RPMI8226 (cell line): ENCODE measurements at places on chromosomes 12 and 14.
A peak's percentile ranks its signal among the peaks of the same experiment; 100 is the strongest.

GRCh38 chr12:39375206-39375808 lies 67.6 kb downstream of the KIF21A start:
- DNase-seq, result no peak

- DNase-seq, result no peak
Observed at GRCh38 chr14:60250257-60251035, 1.4 kb downstream of the PPM1A start.

DNA sequence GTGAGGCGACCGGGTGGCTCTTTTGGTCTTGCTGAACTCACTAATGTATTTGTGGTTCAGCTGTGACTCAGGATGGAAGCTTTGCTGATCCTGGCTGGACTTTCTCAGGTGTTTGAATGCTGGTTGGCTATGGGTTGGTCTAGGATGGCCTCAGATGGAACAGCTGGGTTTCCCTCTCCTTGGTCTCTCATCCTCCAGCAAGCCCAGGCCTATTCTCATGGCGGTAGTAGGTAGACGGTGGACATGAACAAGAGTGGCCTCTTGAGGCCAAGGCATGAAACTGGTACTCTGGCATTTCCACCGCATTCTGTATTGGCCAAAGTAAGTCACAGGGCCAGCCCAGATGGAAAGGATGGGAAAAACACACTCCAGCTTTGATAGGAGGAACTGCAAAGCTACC lies 11.8 kb upstream of the POLR3B start:
- peak; percentile 3 for DNase-seq

- DNase-seq, result no peak
Observed at GRCh38 chr12:98721204-98721702, 76.2 kb downstream of the APAF1 start.

DNA sequence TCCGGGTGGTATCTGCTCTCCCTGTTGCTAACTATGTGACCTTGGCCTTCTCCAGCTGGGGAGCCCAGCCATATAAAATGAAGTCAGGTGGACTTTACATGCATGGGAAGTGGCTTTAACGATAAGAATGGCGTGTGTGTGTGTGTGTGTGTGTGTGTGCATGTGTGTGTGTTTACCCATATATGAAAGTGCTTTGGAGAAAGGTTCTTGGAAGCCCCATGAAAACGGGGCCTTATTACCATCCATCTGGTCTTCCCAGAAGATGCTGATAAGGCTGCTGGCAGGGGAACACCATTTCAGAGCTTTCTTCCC lies 94.8 kb downstream of the LRRC74A start:
- no peak for DNase-seq

- DNase-seq, result peak; percentile 61
Observed at GRCh38 chr12:111773801-111774551, 7.2 kb downstream of the ALDH2 start.

GRCh38 chr12:109518820-109519665 lies 41.6 kb downstream of the UBE3B start:
- DNase-seq, result peak; percentile 65
